ENCODE measurements at places on chromosomes 7 and 10.

DNA sequence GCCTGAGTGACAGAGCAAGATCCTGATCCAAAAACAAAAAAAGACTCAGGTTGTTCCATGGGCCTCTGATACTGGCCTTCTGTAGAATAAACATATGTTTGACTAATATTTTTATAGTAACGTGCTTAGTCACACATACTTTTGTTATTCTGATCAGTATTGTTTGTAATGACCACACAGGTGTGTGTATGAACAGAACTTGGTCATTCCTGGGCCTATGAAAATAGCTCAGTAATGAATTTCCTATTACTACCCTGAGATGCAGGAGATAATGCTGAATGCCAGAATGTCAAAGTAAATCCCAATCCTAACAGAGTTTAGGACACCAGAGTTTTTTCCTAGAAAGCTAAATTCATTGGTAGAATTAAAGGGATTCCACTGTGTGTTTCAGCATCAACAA is 108.7 kb downstream of the DOCK4 start:
- no peak for DNase-seq

GRCh38 chr7:44473295-44473694 is 17.2 kb downstream of the NUDCD3 start:
- no peak for DNase-seq

DNA sequence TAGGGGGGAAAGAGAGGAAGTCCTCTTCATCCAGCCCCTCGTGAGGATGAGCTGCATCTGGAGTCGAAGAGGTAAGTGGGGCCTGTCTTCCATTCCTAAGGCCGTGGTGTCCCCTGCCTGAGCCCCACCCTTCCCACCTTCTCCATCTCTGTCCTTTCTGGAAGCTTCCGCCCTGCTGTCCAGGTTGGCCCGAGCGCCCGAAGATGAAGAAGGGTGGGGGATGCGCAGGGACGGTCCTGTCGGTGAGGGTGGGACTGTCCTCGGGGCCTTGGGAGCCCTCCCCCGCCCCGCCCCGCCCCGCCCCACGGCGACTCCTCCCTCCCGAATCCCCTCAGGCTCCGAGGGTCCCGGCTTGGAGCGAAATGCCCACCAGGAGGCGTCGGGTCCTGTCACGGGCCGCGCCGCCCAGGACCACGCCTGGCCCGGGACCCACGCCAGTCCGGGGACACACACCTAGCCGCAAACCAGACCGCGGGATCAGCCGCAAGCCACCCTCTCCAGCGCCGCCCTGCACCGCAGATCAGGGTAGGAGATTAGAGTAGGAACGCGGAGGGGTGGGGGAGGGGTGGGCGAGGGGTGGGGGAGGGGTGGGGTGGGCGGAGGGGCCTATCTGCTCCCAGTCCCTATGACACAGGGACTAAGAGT is 15.3 kb downstream of the GPRIN2 start:
- DNase-seq = peak; percentile 55

GRCh38 chr10:78130966-78131710 is 97.5 kb downstream of the RPS24 start:
- peak; percentile 35 for DNase-seq

GRCh38 chr10:76540786-76541185 is 1096.8 kb downstream of the KCNMA1 start:
- no peak for DNase-seq

DNA sequence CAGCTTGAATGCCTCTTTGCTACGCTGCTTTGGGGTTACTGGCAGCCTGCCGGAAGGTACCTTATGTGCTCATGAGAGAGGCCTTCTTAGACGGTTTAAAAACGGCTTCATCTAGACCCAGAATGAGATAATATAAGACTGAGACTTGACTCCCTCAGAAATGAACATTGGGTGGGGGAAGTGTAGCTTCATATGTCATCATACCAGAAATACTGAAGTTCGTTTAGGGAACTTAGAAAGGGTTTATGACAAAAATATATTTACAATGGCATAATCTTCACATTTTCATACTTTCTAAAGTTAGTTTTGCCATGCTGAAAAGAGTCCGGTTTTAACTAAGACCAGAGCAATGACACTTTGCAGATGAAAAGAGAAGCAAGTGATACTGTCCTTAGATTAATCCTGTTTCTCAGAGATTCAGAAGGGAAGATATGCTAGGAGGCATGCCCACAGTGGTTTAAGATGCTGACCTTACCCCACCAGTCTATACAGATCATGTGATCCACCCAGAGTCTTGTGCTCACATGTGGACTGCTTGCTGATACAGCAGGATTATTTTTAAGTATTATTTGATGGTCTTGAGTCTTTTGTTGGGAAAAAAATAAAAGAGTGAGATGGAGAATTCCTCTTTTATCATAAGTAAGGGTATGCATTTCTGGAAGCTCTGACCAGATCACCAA is 40.8 kb upstream of the HGF start:
- DNase-seq = no peak

- no peak for DNase-seq
Measured at GRCh38 chr10:83941189-83941588, 198.1 kb upstream of the GHITM start.

GRCh38 chr7:92722541-92722940 is 113.8 kb downstream of the CDK6 start:
- no peak for DNase-seq

- peak; percentile 57 for DNase-seq
Measured at GRCh38 chr7:90629297-90629918, 33.3 kb downstream of the CDK14 start.

DNA sequence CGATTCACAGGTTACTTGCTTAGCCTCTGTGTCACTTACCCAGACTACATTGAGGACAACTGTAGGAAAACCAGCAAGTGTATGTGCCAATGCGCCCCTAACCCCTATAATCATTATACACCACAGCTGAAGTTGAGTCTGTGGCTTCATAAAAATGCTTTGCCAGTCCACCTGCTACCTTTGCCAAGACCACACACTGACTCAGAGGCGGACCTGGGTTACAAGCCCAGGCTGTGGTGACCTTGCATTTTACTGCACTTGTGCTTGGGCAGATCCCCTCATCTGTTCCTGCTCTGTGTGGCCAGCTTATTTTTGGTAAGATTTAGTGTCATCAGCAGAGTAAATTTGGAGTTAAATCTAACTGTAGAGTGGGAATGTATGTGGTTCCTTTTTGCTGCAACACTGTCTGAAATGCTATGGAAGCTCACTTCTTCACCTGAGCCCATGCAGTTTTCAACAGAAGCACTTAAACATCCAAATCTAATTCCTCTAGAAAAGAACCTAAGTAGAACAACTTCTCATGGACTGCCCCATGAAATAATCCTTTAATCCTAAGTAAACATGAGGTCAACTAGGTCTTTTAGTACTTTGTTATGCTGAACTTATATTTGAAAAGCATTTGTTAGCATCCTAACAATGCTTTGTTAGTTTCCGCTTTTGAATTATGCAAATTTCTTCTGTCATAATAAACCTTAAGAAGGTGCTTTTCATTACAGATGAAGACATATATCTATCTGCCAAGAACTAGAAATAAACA is 96.2 kb upstream of the AMPH start:
- peak; percentile 65 for DNase-seq

DNA sequence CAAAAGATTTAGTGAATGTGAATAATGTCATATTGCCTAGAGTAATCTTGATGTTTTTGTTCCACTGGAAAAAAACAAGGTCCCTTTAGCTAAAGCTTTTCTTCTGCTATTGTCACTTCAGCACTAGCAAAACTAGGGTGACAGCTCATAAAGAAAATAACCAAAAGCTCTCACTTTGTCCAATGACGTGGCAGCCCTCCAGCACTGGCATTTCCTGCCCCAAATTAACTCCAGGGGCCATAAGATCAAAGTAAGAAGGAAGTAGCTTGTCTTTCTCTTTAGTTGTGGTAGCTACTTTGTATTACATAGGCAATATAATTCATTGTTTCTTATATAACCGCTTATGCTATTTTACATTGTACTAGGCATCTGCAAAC is 47.3 kb downstream of the LRRN3 start:
- DNase-seq = peak; percentile 66

DNA sequence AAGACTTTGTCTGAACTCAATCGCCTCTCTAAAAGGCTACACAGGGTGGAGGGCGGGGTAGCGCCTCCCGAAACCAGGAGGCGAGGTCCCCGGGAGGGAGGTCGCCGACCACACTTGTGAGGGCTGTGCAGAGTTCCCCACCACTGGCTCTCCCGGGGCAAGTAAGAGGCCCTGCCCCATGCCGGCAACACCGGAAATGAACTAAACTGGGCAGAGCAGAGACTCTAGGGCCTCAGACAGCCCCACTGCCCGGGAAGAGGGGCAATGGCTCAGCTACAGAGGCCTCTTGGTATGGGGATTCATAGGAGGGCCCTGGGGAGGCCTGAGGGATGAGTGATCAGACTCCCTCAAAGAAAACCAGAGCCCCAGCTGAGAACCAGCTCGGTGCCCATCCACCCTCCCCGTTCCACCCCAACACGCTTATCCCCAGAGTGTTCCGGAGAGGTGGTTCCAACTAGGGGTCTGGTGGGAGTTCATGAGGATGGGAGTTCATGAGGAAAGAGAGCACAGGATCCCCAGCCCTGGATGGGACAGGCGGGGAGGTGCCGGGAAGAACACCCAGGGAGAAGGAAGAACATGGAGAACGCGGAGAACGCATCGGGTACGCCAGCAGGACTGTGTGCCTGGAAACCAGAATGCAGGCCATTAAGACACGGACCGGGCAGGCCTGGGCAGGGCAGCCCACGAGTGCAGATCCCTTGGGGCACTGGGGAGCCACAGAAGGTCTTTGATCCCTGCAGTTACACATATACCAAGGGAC is 89.4 kb upstream of the MYL10 start:
- no peak for DNase-seq

GRCh38 chr10:17348501-17349349 is 105.7 kb downstream of the ST8SIA6 start:
- peak; percentile 84 for DNase-seq

DNA sequence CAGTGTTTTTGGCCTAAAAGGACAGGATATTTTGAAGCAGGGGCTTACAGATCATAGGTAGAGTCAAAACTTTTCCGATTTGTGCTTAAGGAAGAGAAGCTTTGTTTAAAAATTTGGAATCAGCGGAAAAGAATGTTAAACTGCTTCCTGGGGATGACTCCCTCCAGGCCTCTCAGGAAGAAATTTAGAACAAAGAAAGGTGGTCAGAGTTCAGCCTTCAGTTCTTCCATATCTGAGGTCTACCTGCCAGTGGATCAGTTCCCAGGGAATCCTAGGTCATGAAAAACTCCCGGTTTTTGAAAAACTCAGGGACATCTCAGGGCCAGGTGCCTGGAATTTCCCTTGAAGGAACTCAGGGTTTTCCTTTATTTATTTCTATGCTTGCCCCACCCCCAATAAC is 100.3 kb downstream of the MCU start:
- no peak for DNase-seq

DNA sequence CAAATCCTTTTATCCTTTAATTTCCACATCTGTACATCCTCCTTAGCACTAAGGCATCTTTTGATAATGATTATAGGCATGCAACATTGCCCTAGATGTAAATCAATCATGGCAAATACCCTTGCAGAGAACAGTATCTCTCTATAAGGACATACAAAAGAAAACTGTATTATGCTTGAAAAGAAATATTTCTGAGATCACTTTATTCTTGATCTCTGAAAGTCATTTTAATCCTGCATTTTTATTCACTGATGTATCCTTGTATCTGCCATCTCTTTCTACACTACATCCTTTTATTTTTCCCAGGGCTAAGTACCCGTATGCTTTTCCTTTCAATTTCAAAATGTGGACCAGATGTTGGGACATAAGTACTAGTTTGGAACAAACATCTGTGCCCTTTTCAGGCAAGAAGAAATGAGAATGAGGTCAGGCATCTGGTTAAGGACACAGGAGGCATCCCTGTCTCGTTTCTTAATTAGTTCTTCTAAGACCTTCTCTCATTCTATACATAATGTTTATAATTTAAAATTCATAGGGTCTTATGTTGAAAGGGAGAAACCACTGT is 338.6 kb downstream of the CNTNAP2 start:
- no peak for DNase-seq

- peak; percentile 48 for DNase-seq
Measured at GRCh38 chr10:67819768-67820204, 18.2 kb downstream of the DNAJC12 start.

DNA sequence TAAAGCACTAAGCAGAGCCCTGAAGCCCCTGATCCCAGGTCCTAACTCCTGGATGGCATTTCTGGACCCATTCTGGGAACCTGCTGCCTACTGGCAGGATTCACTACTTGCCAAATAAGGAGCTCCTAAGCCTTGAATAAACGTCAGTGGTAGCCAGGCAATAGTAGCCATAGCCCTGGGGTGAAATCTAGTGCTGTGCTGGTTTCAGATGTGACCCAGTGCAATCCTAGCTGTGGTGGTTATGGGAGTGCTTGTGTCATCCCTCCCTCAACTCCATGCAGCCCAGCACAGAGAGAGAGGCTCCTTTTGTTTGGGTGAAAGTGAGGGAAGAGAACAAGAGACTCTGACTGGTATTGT is 43.7 kb downstream of the PCLO start:
- DNase-seq = peak; percentile 5

DNA sequence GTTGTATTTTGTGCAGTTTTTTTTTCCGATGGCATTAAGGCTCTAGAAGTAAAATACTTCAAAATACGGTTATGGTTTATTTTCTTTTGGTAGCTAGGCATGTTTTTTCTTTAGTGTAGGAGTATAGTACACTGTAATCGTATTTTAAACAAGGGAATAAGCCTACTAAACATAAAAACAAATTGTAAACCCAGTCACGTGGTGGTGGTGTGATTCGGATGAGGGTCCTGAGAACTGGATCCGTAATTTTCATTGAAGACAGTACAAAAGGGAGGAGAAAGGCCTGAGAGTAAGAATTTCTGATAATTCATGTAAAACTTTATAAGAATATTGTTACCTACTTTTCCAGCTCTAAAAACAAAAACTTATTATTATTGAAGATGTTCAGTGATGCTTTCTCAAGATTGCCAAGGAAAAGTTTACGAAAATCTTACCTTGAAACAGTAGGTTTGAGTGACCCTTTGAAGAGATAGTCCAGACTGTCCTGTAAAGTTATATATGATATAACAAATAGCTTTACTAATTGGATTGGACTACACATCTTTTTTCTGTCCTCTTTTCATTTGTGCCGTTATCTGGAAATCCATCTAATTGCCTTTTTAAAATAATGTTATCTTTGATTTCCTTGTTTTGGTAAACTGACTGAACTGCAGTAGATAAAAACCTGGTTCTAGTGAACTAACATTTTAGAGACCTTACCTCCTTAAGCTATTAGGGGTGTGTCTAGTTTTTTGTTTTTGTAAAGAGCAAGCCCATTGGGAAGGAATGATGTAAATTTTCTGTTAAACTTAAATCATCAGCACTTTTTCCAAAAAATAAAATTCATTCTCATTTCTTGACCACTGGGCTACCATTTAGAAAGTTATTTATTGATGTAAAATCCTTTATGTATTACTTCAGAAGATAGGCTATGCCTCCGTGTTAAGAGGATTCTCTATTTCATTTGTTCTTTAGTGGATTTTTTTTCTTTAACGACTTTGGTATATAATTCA is 1.0 kb upstream of the PBLD start:
- peak; percentile 26 for DNase-seq

DNA sequence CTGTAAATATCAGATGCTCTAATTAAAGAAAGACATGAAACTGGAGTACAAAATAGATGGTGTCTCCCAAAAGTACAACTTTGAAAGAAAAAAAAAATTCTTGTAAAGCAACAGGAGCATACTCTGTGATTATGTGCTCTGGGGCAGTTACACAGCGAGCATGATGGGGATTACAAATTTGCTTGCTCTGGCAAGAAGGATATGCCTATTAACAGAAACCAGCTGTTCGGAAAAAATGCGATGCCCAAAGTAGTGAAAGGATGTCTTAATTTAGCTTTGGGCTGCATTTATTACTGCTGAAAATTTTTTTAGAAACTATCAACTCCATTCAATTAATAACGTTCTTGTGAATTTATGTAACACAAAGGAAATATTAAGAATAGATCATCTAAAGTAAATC is 256.9 kb upstream of the TPK1 start:
- no peak for DNase-seq
